ENCODE measurements at places on chromosomes 12 and 14. TPM values are rescaled to one million over a fixed set of nuclear protein-coding genes. Genes with fewer than 3 reads are reported as not detected.

- DNase-seq, result no peak
These were observed 24.3 kb upstream of the BCL2L14 start for GRCh38 chr12:12046401-12046800.

Gene SLC17A8
- polyA plus RNA-seq, result not detected

DNA sequence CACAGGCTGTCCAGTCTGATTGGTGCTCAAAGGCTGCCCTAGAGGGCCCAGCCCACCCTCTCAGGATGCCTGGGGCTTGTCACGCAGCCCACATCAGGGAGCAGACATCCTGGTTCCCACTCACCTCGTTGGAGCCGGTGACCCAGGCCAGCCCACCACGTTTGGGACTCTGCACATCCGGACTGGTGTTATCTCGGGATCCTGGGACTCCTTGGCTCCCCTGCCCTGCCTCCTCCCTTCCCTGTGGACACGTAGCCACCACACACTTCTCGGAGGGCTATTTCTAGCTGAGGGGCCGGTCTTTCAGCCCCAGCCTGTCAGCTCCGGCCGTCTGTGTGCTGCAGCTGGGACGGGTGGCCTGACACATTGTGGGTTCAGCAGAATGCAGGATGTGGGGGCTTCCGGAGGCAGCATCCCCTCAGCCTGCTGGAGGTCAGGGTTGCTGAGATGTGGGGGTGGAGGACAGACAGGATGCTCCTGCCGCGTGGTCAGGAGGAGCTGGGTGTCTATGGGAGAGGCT, 12.8 kb upstream of the FGF23 start:
- no peak for DNase-seq

- no peak for DNase-seq
These were observed 6.9 kb upstream of the NUDT14 start for GRCh38 chr14:105187935-105188524.

Gene ZNF268
- polyA plus RNA-seq, result 2.1 TPM

- no peak for DNase-seq
These were observed 39.5 kb upstream of the NT5DC3 start for GRCh38 chr12:103880299-103881142.

DNA sequence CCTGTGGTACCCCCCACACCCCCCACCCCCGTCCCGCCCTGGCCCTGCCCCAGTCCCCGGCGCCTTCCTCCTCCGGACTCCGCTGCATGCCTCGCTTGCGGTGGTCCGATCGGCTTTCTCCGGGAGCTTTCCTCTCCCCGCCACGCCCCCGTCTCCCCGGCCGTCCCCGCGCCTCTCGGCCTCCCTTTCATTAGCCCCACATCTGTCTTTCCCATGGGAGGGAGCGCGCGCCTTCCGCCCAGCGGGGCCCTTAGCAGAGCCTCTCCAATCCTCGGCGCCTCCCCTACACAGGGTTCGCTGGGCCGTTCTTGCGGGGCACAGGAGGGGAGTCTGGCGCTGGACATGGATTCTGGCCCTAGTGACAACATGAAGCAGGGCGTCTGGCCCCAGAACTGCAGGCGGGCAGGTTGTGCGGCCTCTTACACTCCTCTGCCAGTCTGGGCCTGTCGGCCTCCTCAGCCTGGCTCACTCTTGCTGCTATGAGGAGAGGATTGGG, 1.5 kb upstream of the EFS start:
- DNase-seq, result no peak

DNA sequence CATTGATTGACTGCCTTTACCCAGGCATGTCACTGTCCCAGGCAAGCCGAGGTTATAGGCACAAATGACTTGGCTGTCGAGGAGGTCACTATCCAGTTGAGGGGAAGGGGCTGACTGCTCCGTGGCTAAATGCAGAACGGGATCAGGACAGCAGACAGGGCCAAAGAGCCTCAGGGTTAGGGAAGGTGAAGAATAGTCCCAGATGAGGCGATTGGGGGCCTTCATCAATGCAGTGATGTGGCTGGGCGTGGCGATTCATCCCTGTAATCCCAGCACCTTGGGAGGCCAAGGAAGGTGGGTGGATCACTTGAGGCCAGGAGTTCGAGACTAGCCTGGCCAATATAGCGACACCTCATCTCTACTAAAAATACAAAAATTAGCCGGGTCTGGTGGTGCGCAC, 10.7 kb upstream of the GLT1D1 start:
- DNase-seq, result no peak

- DNase-seq, result no peak
These were observed 20.0 kb downstream of the UTP20 start for GRCh38 chr12:101299931-101300330.

Measured in immature natural killer cell (primary cell).